ENCODE measurements at places on chromosomes 1 and 21.

DNA sequence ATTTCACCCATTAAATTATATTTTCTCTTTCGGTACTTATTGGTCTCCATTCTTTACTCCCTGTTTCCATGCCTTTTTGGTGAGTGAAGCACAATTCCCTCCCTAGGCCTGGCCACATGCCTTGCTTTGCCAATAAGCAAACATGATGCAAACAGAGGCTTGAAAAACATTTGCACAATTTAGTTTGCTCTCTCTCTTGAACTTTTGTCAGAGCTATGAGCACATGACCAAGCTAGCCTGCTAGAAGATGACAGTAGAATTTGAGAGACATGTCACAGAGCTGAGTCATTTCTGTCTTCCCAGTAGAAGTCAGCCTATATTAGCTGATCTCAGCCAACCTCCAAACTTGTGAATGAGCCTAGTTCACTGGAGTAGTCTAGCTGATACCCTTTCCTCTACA lies 24.6 kb downstream of the ANGPTL3 start:
- no peak for DNase-seq

DNA sequence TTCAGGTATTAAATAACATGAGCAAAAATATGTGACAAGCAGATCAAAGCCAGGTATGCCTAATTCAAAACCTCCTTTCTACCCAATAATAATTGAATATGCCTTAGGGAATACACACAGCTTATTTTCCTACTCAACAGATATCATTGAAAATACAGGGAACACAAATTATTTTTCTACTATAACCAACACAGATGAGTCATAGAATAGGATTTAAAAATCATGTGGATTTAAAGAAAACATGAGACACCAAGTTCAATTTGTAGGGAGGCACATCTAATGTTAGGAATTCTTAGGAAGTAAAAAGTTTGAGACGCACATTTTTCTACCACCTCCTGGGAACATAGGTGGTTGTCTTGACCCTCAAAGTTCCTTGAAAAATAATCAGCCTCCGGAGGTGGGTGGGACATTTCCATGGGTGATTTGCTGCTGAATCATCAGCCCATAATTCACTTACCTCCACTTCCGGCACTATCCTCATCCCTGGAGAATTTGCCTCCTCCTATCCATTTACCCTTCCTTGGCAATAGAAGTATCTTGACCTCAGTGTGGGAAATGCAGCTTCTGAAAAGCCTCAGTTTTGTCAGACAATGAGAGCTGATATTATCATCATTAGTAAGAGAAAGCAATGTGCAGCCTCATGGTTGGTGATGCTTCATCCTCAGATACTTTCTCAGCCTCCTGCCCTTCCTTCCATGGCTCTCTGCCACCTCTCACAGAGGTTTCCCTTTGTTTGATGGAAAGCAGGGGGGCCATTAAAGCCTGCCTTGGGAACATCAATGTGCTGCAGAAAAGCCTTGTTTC lies 33.5 kb upstream of the RGS4 start:
- no peak for DNase-seq

DNA sequence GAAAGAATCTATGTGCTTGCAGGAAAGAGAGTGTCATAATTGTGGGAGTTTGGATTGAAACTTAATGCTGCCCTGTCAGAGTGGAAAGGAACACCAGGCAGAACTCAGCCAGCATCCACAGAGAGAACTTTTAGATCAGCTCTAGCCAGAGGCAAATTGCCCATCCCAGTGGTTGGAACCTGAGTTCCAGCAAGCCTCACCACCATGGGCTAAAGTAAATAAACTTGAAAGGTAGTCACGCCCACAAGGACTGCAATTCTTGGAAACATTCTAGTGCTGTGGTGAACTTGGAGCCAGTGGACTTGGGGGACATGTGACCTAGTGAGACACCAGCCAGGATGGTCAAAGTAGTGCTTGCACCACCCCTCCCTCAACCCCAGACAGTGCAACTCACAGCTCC lies 571.6 kb downstream of the LRRIQ3 start:
- DNase-seq: no peak

DNA sequence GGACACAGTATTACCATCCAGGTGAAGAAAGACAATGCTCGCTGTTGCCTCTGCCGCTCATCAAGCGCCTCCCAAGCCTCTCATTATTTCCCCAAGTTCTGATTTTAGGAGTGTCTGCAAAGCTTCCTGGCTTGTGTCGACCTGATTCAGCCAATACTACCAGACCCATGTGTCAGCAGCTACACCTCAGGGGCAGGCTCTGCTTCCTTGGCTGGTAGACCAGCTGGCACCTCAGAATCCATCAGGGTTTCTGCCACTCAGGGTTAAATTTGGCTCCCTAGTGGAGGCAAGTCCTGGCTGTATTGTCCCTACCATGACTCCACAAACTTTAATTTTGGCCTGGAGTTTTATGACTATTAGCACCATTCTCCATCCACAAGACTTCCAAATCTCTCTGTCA lies 35.4 kb downstream of the SUSD4 start:
- no peak for DNase-seq

DNA sequence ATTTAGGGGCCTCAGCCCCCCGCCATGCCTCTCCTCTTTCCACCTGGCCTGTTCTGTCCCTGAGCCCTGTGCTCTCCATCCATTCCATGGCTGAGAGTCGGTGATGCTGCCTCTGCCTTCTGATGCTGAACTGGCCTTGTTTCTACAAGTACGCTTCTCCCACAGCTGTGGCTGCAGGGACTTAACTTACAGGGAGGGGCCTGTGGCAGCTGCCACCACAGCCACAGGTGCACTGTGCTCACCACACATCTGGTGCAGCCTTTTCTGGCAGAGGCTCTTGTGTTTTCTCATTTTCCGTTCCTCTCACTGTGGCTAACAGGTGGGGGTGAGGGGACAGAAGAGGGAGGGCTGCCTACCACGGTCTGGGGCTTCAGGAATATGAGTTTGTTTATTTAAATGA lies 4.2 kb downstream of the FMO1 start:
- no peak for DNase-seq

DNA sequence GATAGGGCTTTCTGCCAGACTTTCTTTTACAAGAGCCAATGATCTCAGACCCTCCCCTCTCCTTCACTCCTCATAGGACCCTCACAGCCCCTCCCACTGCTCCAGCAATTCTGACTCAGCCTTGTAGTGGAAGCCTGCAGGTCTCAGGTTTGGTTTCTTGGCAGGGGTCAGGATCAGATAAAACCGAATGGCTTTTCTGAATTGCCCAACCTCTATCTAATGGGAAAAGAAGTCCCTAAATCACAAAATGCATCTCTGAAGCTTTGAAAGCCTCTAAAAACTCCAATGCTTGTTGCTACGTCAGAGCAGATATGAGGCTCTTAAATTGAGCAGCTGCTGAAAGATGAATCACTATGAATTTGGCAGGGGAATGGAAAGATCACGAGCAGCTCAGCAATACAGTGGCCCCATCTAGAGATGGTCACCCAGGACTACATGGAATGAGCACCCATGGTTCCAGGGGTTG lies 74.5 kb downstream of the NID1 start:
- no peak for DNase-seq

DNA sequence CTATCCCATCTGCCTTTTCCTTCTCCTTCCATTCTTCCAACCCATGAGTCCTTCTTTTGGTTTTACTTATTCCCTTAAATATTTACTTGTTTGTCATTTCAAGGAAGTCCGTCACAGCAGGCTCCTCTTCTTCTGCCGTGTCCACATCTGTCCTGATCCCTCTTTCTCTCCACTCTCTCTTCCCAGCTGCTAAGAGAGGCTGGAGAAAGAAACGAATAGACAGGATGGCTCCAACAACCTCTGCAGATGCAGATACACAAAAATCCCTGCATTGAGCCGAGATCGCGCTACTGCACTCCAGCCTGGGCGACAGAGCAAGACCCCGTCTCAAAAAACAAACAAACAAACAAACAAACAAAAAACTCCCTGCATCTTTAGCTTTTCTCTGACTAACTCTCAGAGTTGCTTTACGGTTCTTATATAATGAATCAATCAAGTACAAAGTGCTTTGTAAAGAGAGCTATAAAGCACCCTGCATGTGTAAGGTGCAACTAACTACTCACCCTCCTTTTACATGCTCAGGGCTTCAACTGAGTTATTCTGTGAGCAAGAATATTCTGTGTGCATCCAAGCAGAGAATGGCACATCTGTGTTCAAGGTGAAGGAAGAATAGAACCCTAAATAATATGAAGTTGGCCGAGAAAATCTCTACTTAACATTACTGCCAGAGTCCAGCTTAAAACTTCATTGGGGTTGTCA lies 3.8 kb upstream of the SAMD13 start:
- DNase-seq: no peak

GRCh38 chr21:27213303-27213702 lies 246.4 kb upstream of the ADAMTS5 start:
- DNase-seq: no peak

DNA sequence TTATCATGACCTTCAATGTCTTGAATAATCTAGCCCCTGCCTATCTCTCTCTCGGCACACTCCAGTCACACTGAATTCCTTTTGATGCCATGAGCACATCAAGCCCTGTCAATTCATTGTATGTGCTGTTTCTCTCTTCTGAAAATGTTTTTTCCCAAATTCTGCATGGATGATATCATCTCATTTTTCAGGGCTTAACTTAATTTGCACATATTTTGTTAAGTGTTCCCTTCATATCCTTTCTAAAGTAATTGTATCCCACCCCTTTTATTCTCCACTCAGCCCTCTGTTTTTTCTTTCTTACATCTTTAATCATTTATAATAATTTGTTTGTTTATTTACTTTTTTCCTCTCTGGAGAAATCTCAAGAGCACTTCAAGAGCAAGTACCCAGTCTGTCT lies 149.9 kb downstream of the ZNF326 start:
- no peak for DNase-seq

- DNase-seq: no peak
Measured at GRCh38 chr21:43728154-43728466, 9.2 kb downstream of the PDXK start.

DNA sequence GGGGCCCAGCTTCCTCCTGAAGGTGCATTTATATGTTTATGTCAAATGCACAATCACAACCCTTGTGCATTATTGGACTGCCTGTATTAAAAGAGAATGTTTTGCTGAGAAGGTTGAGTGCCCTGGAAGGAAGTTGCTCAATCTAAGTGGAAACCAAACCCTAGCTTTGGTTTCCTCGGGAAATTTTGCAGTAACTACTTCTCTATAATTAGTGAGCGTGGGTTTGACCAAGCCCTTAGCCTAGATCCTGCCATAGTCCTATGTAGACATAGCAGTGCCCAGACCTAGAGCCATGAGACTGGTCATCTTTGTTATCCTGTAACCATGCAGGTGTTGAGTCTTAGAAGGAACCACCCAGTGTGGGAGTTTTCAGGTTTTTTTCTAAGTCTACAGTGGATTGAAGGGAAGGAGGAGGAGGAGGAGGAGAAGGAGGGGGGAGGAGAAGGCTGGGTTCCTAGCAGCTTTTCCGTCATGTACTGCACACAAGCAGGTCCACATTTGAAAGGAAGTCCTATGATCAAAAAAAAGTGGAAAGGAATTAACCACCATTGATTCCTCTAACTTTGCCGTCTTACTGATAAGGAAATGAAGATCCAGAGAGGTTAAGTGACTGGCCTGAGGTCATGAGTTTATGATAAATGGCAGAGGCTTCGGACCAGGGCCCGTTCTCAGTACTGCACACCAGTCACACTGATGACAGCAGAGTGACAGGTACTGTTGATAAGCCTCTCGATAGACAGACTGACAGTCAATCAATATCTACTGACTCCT lies 72.2 kb upstream of the LYST start:
- no peak for DNase-seq

- no peak for DNase-seq
Measured at GRCh38 chr1:32255072-32256071, 4.3 kb downstream of the LCK start.

- DNase-seq: no peak
Measured at GRCh38 chr1:53588053-53588779, 129.0 kb downstream of the DMRTB1 start.

DNA sequence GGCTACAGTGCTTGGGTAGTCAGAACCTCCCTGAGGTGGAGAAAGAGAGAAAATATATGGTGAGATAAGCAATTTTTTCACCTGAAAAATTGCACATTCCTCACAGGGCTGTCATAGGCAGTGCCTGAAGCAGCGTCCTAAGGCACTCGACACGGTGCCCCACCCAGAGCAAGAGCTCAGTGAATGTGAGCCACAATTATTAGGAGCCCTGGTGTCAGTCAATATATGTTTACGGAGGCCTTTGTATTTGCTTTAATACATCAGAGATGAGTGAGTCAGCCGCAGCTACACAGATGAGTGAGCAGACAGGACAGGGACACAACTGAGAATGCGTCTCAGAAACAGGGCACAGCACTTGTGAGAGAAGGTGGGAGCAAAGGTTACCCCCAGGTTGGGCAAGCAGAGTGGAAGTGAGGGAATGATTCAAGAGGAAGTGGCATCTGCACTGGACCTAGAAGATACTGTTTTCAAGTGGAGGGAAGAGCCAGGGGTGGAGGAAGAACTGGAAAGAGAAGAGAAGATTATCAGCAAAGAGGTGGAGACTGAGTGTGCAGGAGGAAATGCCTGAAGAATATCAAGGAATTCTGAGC lies 5.2 kb upstream of the PIGC start:
- no peak for DNase-seq

GRCh38 chr1:170567214-170567613 lies 35.2 kb downstream of the GORAB start:
- DNase-seq: no peak

DNA sequence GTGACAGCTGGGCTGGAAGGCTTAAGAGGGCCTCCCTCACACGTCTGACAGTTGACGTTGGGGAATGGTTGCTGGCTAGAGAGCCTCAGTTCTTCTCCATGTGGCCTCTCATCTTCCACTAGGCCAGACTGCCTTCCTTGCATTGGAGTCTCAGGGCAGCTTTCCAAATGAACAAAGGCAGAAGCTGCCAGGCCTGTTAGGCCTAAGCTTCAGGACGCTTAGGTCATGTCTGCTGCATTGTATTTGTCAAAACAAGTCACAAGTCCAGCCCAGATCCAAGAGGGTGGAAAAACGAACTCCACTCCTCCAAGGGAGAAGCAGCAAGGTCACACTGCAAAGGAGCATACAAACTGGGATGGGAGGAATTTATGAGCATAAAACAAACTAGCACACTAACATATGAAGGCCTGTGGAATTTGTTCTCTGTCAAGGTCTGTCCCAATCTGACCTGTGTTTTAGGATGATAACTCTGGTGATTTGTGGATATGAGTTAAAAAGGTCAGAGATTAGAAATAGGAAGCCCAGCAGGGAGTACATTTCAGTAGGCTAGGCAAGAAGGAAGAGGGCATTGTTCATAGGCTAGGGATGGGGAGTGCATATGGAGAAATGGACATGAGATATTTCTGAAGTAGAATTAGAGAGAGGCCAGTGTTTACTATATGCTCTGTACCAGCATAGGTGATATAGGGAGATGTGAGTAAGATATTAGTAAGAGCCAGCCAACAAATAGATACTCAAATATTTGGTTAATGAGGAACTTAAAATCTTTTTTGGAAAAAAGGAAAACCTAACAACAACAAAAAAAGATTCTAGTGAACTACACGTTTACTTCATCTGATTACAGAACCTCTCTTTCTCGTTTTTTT lies 29.1 kb upstream of the CNN3 start:
- DNase-seq: no peak

DNA sequence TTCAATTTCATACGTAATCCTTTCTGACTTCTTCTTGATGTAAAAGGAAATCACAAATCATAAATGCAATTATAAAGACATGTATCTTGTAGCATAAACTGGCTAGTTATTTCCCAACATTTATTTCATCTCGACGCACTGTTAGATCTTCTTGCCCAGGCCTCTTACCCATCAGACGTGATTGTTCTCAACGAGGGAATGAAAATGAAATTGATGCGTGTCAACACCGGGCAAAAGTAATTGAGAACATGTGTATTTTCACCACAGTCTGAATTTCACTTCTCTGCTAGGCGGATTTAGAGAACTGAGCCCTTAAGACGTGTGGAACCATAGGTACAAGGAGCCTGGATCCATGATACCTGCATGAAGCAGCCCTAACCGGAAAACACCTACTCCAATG lies 519.7 kb downstream of the KCNT2 start:
- DNase-seq: no peak
